ENCODE measurements at places on chromosomes 7 and 10. TPM values are rescaled to one million over a fixed set of nuclear protein-coding genes. Genes with fewer than 3 reads are reported as not detected.

ITGA8 gene
- 0.23 TPM for total RNA-seq

THNSL1 gene
- total RNA-seq = 4.3 TPM

ADIRF gene
- 12.8 TPM for total RNA-seq

VSTM2A gene
- total RNA-seq = not detected

ADAM8 gene
- total RNA-seq = 0.68 TPM

NPFFR1 gene
- not detected for total RNA-seq

ZNF138 gene
- 9.4 TPM for total RNA-seq

CRPPA gene
- total RNA-seq = 2.0 TPM

DIP2C gene
- 8.1 TPM for total RNA-seq

CRYGN gene
- not detected for total RNA-seq

TMEM26 gene
- not detected for total RNA-seq

STEAP1 gene
- total RNA-seq = 27.6 TPM

WEE2 gene
- total RNA-seq = not detected

SDK1 gene
- 0.23 TPM for total RNA-seq

LLCFC1 gene
- not detected for total RNA-seq

TAS2R41 gene
- not detected for total RNA-seq

OGDHL gene
- 0.33 TPM for total RNA-seq

INTS1 gene
- total RNA-seq = 44.6 TPM

RNLS gene
- 2.7 TPM for total RNA-seq

LRRC61 gene
- total RNA-seq = 18.0 TPM

TAC1 gene
- not detected for total RNA-seq

WBP1L gene
- total RNA-seq = 73.9 TPM

AUTS2 gene
- total RNA-seq = 1.2 TPM

PTPRN2 gene
- 2.1 TPM for total RNA-seq

FAM20C gene
- 2.7 TPM for total RNA-seq
